ENCODE measurements at places on chromosomes 13 and 19. TPM values are rescaled to one million over a fixed set of nuclear protein-coding genes. Genes with fewer than 3 reads are reported as not detected.

DNA sequence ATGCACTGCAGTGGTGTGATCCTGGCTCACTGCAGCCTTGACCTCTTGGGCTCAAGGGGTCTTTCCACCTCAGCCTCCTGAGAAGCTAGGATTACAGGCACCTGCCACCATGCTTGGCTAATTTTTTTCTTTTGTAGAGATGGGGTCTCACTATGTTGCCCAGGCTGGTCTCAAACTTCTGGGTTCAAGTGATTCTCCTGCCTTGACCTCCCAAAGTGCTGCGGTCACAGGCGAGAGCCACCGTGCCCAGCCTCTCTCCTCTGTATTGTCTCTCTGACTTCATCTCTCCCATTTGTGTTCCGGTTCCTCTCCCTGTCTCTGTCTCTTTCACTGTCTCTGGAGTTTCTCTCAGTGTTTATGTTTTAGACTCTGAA lies 1.7 kb upstream of the C19orf85 start:
- DNase-seq = no peak

GRCh38 chr19:7247155-7247554 lies 47.1 kb downstream of the INSR start:
- no peak for DNase-seq

- no peak for DNase-seq
Measured at GRCh38 chr13:45602183-45603170, 13.1 kb downstream of the ERICH6B start.

GRCh38 chr19:38676023-38676877 lies 28.8 kb downstream of the ACTN4 start:
- no peak for DNase-seq

GRCh38 chr13:99062593-99062992 lies 84.7 kb upstream of the DOCK9 start:
- no peak for DNase-seq

GRCh38 chr13:71118779-71119364 lies 748.1 kb downstream of the DACH1 start:
- DNase-seq = peak; percentile 37

DNA sequence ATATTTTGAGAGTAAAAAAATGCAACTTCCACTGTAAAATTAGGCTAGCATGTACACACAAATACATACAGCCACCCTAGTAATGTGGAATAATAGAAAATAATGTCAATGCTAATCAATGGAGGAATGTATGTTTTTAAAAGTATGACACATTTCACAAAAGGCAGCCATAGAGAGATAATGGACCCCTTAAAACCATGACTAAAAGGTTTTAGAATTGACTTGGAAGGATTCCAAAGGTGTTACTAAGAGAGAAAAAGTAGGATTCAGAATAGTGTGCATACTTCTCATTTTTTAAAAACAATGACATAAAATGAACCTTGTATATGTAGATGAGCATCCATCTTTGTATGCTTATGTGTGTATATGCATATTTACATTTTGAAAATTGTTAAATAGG lies 597.9 kb upstream of the PCDH9 start:
- no peak for DNase-seq

DNA sequence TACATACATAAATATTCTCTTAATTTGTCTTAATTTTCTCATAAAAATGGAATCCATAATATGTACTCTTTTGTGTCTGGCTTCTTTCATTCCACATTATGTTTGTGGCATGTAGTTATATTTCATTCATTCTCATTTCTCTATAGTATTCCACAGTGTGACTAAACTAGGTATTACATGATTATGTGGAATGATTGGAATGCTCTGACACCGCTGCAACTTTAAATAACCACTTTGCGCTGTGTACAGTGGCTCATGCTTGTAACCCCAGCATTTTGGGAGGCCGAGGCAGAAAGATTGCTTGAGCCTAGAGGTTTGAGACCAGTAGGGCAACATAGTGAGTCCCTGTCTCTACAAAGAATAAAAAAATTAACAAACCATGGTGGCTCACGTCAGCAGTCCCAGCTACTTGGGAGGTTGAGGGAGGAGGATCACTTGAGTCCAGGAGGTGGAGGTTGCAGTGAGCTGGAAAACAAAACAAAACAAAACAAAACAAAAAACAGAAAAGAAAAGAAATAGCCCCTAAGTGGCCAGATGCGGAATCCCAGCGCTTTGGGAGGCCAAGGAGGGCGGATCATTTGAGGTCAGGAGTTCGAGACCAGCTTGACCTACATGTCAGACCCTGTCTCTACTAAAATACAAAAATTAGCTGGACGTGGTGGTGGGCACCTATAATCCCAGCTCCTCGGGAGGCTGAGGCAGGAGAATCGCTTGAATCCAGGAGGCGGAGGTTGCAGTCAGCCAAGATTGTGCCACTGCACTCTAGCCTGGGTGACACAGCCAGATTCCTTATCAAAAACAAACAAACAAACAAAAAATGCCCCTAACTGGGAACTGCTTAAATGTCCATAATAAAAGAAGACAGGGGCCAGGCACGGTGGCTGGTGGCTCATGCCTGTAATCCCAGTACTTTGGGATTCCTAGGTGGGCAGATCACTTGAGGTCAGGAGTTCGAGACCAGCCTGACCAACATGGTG lies 8.0 kb upstream of the SAE1 start:
- DNase-seq = no peak

DNA sequence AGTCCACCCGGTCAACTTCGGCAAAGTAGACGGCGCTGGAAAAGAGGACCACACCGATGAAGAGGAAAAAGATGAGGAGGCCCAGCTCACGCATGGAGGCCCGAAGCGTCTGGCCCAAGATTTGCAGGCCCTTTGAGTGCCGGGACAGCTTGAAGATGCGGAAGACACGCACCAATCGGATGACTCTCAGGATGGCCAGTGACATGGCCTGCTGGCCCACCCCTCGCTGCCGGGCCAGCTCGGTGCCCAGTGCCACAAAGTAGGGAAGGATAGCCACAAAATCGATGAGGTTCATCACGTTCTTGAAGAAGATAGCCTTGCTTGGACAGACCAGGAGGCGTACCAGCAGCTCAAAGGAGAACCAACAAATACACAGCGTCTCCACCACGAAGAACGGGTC lies 2.1 kb downstream of the KCNA7 start:
- no peak for DNase-seq

- no peak for DNase-seq
Measured at GRCh38 chr13:91357613-91358386, 10.3 kb downstream of the MIR17HG start.

TNFSF11 gene
- 0.22 TPM for total RNA-seq

ADAMTSL5 gene
- 0.99 TPM for total RNA-seq

RNF225 gene
- total RNA-seq = not detected

ABHD17A gene
- total RNA-seq = 103 TPM

DNA sequence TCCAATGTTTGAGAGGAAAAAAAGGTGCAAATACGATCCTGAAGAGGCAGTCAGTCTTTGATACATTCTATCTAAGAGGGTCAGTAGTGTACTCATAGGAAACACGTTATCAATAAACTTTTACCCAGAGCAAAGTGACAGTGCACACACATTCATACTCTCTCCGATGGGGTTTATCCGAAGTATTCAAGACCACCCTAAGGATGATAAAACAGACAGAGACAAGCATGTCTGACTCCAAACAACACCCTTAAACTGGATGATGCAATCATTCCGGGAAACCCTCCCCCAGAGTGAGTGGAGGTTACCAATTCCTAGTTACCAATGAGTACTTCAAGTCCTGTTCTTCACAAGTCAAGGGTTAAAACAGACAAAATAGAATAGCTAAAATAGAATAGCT lies 79.1 kb downstream of the DNAJC3 start:
- no peak for DNase-seq

ZNF135 gene
- total RNA-seq = 10.8 TPM

ZSCAN1 gene
- total RNA-seq = 3.0 TPM

GRCh38 chr13:30565658-30566057 lies 52.1 kb upstream of the USPL1 start:
- DNase-seq = no peak

- DNase-seq = no peak
Measured at GRCh38 chr13:109817591-109818535, 31.5 kb upstream of the IRS2 start.

DNA sequence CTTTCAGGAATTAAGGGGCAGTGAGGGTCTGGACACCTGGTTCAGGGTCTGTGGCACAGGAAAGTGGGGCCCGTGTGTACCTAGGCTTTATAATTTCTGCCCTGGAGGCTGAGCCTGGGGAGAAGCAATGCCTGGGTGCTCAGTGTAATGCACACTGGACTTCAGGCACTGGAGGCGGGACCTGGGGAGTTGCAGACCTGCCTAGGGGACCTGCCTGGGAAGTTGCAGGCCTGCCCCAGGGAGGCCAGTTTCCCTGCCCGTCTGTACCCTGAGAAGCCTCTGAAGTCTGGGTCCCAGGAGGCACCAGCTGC lies 2.5 kb upstream of the TMEM59L start:
- DNase-seq = no peak

ZFP14 gene
- total RNA-seq = 33.0 TPM

GRCh38 chr19:44585371-44586133 lies 27.8 kb upstream of the IGSF23 start:
- no peak for DNase-seq

NALCN gene
- total RNA-seq = 70.7 TPM

DNA sequence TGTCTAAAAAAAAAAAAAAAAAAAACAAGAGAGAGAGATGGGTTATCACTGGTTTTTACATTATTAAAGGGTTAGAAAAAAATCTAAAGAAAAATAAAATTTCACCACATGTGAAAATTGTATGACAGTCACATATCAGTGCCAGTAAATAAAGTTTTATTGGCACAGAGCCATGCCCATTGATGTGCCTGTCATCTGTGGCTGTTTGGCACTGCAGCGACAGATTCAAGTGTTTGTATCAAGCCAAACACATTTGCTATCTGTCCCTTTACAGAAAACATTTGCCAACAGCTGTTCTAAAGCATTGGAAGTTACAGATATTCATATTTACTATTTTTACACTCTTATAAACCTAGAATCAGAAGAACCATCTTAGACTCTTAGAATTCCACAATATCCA lies 16.3 kb downstream of the FCHO1 start:
- DNase-seq = peak; percentile 28

DNA sequence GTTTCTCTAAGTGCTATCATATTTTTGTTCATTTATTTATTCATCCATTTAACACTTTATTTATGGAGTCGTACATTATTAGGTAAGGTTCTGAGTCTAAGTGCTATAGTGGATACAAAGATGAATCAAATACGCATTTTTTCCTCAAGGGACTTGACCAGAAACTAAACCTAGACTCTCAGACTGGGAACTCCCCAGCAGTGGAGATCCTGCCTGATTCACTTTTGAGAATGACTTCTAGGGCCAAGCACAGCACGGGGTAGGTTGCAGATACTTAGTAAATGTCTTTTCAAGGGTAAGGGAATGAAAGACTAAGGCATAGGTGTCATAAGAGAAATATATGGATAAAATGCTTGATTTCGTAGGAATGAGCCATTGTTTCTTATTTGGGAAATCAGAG lies 7.2 kb downstream of the DNAJC15 start:
- no peak for DNase-seq

LENG9 gene
- total RNA-seq = 1.2 TPM

- no peak for DNase-seq
Measured at GRCh38 chr13:90396266-90396665, 951.2 kb upstream of the MIR17HG start.

DNA sequence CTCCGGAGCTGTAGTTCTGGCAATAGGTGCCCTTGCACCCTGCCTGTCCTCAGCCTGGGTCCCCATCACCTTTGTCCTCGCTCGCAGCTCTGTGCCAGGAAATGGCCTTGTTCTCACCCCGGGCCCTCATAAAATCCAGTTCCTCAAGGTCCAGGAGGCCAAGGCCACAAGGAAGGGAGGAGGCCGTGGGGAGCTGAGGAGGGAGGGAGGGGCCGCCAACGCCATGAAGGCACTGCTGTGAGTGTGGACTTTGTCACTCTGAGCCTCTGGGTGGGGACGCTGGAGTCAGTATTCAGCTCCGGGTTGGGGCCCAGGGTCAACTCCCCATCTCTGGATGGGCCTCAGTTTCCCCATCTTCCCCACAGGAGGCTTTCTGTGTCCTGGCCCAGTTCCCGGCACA lies 9.2 kb upstream of the GNA11 start:
- no peak for DNase-seq

DNA sequence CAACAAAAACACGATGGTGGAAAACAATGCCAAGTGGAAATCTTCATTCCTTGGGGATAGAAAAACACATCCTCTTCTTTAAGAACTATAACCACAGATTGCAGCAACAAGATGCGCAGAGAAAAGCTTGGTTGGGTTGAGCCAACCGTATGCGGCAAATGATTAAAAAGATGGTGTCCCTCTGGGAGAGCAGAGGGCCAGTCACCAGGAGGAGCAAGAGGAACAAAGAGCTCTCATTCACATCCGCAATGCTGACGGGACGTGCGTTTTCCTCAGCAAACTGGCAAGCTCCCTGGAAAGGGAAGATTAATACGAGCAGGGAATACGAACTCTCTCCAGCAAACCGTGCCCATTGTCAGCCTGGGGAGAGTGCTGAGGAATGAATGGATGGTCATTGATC lies 141.6 kb downstream of the KATNAL1 start:
- DNase-seq = no peak

CGB7 gene
- 0.17 TPM for total RNA-seq

IL12RB1 gene
- total RNA-seq = 0.40 TPM
